ENCODE measurements at places on chromosomes 7 and 10.
A peak's percentile ranks its signal among the peaks of the same experiment; 100 is the strongest.

- no peak for DNase-seq
These were observed 39.2 kb upstream of the GSAP start for GRCh38 chr7:77455321-77455720.

- DNase-seq = no peak
These were observed 19.8 kb downstream of the ACBD7 start for GRCh38 chr10:15068802-15069201.

- DNase-seq = no peak
These were observed 8.3 kb upstream of the EBF3 start for GRCh38 chr10:129972145-129972965.

DNA sequence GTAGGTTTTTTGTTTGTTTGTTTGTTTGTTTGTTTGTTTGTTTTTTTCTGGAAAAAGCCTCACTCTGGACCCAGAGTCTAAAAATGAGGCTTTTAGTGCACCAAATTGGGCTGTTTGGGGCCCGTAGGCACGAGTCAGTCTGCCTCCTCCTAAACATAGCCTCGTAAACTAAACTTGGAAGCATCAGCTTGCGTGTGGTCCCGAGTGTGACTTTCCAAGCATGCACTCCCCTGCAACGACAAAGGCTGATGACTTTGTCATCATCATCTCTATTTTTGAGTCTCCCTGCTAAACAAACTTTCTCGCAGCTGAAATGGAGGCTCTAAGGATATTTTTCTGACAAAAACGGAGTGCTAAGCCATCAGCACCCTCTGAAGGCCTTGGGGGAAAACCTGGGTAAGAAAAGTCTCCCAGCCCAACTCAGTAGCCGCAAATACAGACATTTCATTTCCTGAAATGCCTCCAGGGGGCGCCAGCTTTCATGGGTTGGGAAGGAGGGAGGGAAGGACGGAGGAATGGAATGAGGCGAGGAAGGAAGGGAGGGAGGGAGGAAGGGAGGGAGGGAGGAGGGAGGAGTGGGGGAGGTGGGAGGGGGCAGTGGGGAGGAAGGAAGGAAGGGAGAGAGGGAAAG lies 245.9 kb downstream of the KCNMA1 start:
- no peak for DNase-seq

- no peak for DNase-seq
These were observed 71.1 kb downstream of the CFAP58 start for GRCh38 chr10:104424719-104425118.

GRCh38 chr7:35878351-35878750 lies 77.5 kb downstream of the SEPTIN7 start:
- DNase-seq = no peak

- DNase-seq = no peak
These were observed 105.7 kb upstream of the SHH start for GRCh38 chr7:155917836-155918430.

DNA sequence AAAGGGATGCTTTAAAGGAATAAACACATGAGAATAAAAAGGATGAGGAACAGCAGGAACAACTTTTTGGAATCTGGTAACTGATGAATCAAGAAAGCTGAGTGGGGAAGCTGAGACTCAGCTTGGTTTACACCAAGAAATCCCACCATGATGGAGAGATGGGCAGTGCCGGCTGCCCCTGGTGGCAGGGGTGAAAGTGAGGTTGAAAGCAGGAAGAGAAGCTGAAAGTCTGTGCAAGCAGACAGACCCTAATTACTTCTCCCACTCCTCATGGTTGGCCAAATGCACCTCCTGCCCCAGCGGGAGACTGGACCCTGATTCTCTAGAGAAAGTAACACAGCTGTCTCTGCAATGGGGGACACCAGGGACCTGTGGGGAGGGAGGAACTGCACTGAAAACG lies 57.6 kb upstream of the NANOS1 start:
- DNase-seq = no peak

- DNase-seq = peak; percentile 85
These were observed 87.4 kb downstream of the BUB3 start for GRCh38 chr10:123241391-123242141.

DNA sequence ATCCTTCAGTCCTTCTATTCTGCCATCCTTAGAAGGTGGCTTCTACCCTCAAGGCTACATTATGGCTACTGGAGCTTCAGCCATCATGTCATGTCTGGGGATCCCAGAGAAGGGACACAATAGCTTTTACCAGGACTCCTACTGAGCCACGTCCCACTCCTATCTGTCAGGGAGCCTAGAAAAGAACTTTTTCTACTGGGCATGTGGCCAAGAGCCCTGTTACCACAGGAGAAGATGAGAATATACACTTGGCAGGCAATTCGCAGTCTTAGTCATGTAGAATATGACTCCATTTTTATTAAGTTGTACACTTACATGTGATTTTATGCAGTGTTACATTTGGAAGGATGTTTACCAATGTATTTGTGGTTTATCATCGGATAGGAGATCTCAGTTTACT lies 64.6 kb upstream of the KCNMA1 start:
- no peak for DNase-seq
